HFFc6 (cell line): ENCODE measurements at places on chromosomes 13 and 19. TPM values are rescaled to one million over a fixed set of nuclear protein-coding genes. Genes with fewer than 3 reads are reported as not detected.

The FBXO27 gene
- 0.37 to 1.2 TPM (median 0.47 TPM) in 3 replicates for total RNA-seq

The BRME1 gene
- 0.37 to 0.69 TPM (median 0.68 TPM) in 3 replicates for total RNA-seq

The ZNF440 gene
- total RNA-seq, result 5.2 to 7.3 TPM (median 6.4 TPM) in 3 replicates

The ZNF154 gene
- 0.05 to 0.11 TPM (median 0.09 TPM) in 3 replicates for total RNA-seq

The NRTN gene
- not detected in 3 replicates for total RNA-seq

The ZNF610 gene
- not detected in 3 replicates for total RNA-seq

The PPM1N gene
- 0.91 and 1.1 TPM in 2 replicates for total RNA-seq

The HRC gene
- total RNA-seq, result 0.13 TPM in 1 of 3 replicates, not detected in the others

GRCh38 chr19:50654882-50655281, 5.6 kb downstream of the C19orf81 start:
- peaks cover 21% of the 10 kb centered on the region for H3K27me3 ChIP-seq
- no peak overlapping the region for H3K4me3 ChIP-seq
- no peaks in the 10 kb centered on the region for H3K36me3 ChIP-seq
- no peak for DNase-seq
- H3K27ac ChIP-seq, result no peak overlapping the region
- peaks cover 14% of the 10 kb centered on the region for H3K4me1 ChIP-seq

- H3K27ac ChIP-seq, result no peak overlapping the region
- DNase-seq, result no peak
- peaks cover 36% of the 10 kb centered on the region for H3K27me3 ChIP-seq
Observed at GRCh38 chr13:46894568-46894967, 2.3 kb downstream of the HTR2A start.

DNA sequence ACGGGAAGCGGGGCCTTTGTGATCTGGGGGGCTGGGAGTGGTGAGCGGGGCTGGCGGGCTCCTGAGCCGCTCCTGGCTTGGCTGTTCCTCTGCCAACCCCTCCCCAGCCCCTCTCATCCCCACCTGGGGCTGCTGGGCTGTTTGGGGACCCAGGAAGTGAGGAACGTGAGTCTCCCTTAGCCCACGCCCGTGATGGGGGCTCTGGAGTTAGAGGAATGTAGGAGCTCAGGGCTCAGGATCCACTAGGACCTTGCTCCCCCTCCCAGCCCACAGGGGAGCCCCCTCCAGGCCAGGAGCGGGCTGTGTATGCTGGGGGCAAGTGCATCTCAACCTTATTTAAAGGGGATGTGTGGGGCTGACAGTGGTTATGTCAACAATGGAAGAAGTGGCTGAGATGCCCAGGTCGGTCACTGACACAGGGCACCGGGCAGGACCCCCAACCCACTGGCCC, 134.1 kb downstream of the URI1 start:
- DNase-seq, result no peak
- peaks cover 4% of the 10 kb centered on the region for H3K27me3 ChIP-seq
- no peak overlapping the region for H3K27ac ChIP-seq
- H3K4me1 ChIP-seq, result no peaks in the 10 kb centered on the region

DNA sequence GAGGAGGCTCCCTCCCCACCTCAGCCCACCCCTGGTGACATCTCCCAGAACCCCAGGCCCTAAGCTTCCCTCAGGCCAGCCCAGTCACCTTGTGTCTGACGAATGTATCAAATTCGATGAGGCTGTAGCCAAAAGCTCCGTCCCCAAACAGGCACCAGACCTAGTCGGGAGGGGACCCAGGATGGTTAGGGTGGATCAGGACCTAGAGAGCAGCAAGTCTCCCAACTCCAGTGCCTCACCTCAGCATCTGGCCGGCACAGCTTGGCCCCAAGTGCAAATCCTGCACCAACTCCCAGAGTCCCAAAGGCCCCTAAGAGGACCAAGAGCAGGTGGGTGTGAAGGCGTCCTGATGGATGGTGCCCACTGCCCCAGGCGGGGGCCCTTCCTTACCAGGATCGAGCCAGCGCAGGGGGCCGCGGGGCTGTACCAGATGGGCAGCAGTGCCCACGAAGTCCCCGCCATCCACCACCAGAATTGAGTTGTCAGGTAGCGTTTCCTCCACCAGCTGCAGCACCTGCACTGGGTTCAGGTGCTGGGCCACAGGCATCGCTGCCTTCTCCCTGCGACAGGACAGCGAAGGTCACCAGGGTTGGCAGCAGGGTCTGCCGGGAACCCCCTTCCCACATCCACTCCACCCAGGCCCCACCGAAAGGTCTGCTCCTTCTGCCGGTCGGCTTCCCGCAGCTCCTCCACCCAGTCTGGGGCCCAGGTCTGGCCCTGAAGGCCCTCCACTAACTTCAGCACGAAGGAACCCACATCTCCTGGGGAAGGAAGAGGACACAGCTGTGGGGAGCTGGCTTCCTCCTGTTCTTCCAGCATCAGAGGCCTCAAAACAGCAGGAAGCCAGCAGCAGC, 8.8 kb downstream of the SYDE1 start:
- peaks cover 16% of the 10 kb centered on the region for H3K4me1 ChIP-seq
- H3K27me3 ChIP-seq, result peaks cover 4% of the 10 kb centered on the region
- no peak for DNase-seq
- peaks cover 40% of the 10 kb centered on the region for H3K36me3 ChIP-seq
- H3K27ac ChIP-seq, result peak overlapping the region; percentile 69

DNA sequence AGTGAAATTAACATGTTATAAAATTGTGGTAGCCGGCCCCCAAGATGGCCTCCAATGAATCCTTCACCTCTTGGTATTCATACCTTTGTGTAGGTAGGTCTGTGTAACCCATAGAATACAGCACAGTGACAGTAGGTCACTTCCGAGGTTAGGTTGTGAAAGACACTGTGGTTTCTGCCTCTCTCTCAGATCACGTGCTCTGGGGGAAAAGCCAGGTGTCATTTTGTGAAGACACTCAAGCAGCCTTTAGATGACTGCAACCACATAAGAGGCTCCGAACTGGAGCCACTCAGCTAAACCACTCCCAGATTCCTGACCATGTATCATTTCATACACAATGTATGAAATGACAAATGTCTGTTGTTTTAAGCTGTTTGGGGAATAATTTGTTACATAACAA, 9.8 kb upstream of the USPL1 start:
- H3K4me1 ChIP-seq, result peaks cover 8% of the 10 kb centered on the region
- DNase-seq, result no peak
- H3K27me3 ChIP-seq, result peaks cover 1% of the 10 kb centered on the region; the same call in 1 of the 2 replicates

- no peaks in the 10 kb centered on the region for H3K27me3 ChIP-seq
- no peak overlapping the region for H3K4me3 ChIP-seq
- DNase-seq, result no peak
- peaks cover 54% of the 10 kb centered on the region for H3K4me1 ChIP-seq
Observed at GRCh38 chr13:23919006-23919405, 21.7 kb upstream of the C1QTNF9B start.

DNA sequence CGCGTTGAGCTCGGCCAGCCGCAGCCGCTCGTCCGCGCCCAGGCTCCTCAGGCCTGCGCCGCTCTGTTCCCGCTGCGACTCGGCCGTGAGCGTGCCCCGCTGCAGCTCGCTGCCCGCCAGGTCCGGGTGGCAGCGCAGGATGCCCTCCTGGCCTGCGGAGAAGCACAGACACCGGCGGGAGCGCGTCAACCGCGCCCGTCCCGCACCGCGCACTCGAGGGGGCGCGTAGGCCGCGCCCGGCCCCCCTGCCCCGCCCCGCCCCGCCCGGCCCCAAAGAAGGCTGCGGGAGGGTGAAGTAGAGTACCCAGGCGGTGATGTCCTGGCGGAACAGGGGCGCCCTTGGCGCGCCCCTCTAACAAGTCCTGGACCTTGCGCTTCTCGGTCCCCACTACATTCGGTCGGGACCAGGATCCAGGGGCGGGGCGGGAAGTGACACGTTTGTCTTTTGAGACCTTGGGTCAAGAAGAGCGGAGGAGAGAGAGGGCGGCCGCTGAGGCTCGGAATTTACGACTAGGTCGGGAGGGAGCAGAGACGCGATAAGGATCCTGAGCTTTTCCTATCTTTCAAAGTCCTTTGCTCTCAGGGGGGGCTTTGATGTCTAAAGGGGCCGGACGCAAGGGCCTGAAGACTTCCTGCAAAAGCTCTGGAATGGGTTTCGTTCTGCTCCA, 9.3 kb upstream of the CDX2 start:
- DNase-seq, result no peak
- no peak overlapping the region for H3K27ac ChIP-seq
- H3K36me3 ChIP-seq, result no peaks in the 10 kb centered on the region
- H3K4me1 ChIP-seq, result peaks cover 8% of the 10 kb centered on the region; the same call in 1 of the 2 replicates

GRCh38 chr13:78133511-78133910, 214.9 kb upstream of the EDNRB start:
- DNase-seq, result no peak
- no peak overlapping the region for H3K27ac ChIP-seq
- H3K4me1 ChIP-seq, result peaks cover 9% of the 10 kb centered on the region
- H3K4me3 ChIP-seq, result no peak overlapping the region
- peaks cover 5% of the 10 kb centered on the region; the same call in 1 of the 2 replicates for H3K27me3 ChIP-seq

- DNase-seq, result peak; percentile 92
- peaks cover 25% of the 10 kb centered on the region for H3K36me3 ChIP-seq
- peaks cover 86% of the 10 kb centered on the region for H3K4me1 ChIP-seq
- no peaks in the 10 kb centered on the region for H3K27me3 ChIP-seq
Observed at GRCh38 chr13:84430015-84430414, 547.7 kb upstream of the SLITRK1 start.

GRCh38 chr19:40797166-40797962, 1.6 kb upstream of the EGLN2 start:
- H3K27ac ChIP-seq, result peak overlapping the region; percentile 98
- no peak for DNase-seq
- H3K27me3 ChIP-seq, result peaks cover 3% of the 10 kb centered on the region; the same call in 1 of the 2 replicates
- H3K4me3 ChIP-seq, result peak overlapping the region; percentile 97; the same call in 1 of the 2 replicates
- peaks cover 11% of the 10 kb centered on the region for H3K36me3 ChIP-seq

DNA sequence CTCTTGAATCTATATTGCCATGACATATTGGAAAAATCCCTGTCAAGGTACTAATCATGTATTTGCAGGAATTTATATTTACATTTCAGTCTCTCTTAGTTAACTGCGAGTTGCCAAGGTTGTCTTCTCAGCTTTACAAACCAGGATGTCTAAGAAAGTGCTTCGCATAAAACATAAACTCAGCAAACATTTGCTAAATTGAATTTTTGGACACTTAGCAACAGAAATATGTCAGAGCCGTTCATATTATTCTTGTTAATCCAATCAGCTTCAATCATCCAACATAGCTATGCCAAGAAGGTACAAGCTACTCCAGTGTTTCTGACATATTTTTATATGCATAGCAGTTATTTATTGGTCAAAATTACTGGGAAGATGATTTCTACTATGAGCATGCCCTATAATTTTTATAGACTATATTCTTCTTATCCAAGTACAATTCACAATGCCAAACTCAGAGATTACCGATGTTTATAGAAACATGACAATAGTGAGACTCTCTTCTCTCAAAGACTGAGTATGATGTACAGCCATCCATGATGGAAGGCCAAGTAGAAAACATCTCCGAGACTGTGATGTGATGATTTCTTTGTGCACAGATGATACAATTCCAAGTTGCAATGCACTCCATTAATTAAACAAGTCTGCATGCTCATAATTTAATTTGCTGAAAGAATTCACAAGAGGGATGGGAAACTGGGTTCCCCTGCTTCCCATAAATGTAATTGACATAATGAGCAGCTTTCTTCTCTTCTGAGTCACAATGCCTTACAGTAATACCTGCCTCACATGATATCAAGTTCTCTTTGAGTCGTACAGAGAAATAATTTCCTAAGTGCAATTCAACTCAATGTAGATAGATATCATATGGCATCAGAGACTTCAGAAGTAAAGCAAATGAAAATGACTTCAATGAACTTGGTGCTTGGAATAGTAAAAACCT, 776.3 kb downstream of the EFNB2 start:
- DNase-seq, result no peak
- no peak overlapping the region for H3K27ac ChIP-seq
- H3K27me3 ChIP-seq, result peaks cover 2% of the 10 kb centered on the region
- no peak overlapping the region for H3K4me3 ChIP-seq

DNA sequence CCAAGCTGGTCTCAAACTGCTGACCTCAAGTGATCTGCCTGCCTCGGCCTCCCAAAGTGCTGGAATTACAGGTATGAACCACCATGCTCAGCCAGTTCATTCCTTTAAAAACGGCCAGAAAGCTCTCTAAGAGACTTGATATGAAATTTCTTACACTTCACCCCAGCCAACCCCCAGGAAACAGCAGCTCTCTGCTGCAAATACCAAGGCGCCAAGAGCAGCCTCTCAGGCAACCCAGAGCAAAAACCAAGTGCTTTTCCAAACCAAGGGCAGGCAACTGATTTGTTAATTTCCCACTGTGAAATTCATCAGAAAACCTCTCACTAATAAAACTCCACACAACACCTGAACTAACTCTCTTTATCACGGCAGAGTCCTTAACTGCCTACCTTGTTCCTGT, 44.9 kb downstream of the LATS2 start:
- H3K36me3 ChIP-seq, result peaks cover 24% of the 10 kb centered on the region
- H3K27ac ChIP-seq, result peak overlapping the region; percentile 95

DNA sequence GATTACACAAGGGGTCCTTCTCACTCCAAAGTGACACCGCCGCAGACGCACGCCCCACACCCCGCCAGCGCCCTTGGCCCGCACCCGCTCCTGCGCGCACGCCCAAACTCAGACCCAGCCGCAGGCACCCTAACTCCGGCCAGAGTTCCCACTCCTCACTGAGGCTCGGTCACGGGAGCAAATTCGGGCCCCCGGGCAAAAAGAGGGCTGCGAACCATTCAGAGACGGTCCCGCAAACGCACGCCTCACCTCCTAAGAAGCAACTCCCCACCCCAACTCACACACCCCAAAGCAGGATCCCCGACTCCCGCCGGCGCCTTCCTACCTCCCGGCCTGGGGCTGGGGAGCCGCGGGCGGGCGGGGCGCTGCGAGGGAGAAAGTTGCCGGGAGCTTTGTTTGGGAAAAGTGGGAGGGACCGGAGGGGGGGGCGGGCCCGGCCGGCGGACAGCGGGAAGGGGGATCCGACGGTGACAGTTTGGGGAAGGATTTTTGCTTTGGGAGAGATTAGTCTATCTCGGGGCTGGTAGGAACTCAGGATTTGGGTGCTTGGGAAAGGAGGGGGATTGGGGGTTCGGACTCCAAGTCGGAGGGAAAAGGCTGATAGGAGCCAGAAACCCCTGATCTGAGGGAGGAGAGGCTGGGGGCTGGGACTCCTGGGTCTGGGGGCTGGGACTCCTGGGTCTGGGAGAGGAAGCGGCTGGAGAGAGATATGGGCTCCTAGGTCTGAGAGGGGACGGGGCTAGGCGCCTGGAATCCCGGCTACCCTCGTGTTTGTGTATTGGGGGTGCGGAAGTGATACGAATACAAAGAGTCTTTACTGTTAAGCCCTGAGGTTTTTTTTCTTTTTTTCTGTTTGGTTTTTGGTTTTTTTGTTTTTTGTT, at the start of gene TEAD2:
TEAD2 (minus strand) TSS at position 369 of the 881 bp plus-strand sequence. CDS start 2,341 bp downstream, outside the sequence.
- H3K4me1 ChIP-seq, result peaks cover 18% of the 10 kb centered on the region
- H3K27ac ChIP-seq, result no peak within 1 kb of the TSS; the same call in 1 of the 2 replicates
- peaks cover 4% of the 10 kb centered on the region; the same call in 1 of the 2 replicates for H3K36me3 ChIP-seq
- H3K27me3 ChIP-seq, result peaks cover 7% of the 10 kb centered on the region
- peak; percentile 18 for DNase-seq
- no peak within 1 kb of the TSS for H3K4me3 ChIP-seq
